CD4-positive, alpha-beta T cell treated with Interleukin-10 for 1 hour (primary cell): ENCODE measurements at places on chromosomes 12 and 14.
A peak's percentile ranks its signal among the peaks of the same experiment; 100 is the strongest.

DNA sequence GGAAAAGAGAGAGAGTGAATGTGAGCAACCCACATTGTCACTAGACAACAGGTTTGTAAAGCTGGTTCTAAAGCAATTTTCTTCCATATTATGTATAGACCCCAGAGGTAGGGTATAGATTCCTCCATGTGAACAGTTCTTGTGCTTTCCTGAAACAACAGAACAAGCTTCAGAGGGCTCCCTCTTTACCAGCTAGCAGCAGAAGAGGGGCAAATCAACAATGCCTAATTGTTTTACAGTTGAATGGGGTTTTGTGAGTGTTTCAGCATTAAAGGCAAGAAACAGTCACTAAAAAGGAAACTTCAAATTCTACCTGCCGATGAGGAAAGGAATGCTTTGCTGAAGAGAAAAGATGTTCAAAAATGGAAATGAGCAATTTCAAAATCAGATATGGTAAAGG, 341.2 kb upstream of the KITLG start:
- no peak for DNase-seq

DNA sequence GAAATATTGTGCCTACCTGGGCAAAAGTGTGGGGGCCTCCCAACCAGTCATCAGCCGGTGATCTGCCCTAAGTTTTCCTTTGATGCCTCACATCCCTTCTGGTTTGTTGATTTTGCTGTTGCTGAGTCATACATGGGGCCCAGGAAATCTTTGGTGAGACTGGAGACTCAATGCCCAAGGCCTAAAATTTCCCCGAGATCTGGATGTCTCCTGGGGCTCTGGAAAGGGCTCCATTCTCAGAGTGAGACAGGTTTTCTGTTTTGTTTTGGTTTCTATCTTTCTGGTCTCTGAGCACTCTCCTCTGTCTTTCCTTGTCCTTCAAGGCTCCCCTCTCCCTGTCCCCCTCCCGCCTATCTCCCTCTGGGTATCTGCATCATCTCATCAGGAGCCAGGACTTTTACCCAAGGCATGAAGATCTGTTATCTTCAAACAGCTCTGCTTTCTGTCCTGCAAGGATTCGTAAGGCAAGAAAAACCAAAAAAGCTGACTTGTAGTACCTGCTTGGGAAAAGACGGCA, 152.8 kb upstream of the MAX start:
- DNase-seq = no peak

GRCh38 chr14:57575482-57575881, 81.8 kb upstream of the CCDC198 start:
- DNase-seq = no peak

- no peak for DNase-seq
Observed at GRCh38 chr14:61766151-61766550, 3.9 kb downstream of the SNAPC1 start.

DNA sequence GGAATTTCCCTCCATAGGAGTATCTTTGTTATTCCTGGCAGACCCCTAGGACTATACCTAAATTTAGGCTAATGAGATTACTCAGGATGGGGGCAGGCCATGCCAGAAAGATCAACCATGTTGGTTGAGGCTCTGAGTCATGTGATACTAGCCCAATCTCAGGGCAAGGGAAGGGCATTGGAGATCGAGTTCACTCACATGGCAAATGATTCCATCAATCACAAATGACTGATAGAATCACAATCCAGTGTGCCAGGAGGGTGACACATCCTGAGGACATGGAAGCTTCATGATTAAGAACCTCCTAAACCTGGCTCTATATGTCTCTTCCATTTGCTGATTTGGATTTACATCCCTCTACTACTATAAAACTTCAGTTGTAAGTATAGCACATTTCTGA, 182.3 kb downstream of the NTF3 start:
- no peak for DNase-seq

DNA sequence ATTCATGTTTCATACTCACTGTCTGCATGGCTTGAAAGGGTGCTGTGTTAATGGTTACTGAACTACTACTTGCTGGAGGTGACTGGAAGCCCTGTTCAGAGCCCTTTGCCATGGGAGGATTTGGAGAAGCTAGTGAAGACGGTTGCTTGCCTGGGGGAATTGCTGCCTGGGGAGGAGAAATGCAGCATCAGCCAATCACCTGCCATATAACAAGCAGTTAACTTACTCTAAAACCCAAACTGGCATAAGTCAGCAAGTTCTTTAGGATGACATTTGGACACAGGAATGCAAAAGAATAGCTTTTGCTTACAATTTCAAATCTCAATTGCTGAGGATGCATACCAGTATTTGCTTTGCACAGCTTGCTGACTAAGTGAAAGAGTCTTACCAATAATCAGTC, 23.4 kb upstream of the IPO8 start:
- no peak for DNase-seq

GRCh38 chr14:89849931-89850330, 104.6 kb downstream of the EFCAB11 start:
- DNase-seq = no peak

DNA sequence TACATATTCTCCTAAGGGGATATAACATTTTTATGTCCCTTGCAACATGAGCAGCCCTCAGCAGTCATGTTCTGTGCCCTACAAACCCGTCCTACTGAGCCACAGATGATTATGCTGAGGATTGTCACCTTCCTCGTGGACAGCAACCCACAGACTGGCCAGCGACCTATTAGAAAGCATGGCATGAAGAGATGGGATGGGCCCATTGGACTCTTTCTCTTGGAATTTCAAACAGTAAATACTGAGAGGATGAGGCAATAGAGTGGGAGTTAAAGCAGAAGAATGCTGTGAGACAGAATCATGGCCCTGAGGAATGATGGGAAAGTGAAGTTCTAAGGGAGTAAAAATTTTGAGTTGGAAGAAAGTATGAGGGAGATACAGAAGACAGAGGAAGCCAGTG, 149.9 kb upstream of the BTG1 start:
- no peak for DNase-seq

- no peak for DNase-seq
Observed at GRCh38 chr12:66637699-66638301, 41.1 kb downstream of the GRIP1 start.

DNA sequence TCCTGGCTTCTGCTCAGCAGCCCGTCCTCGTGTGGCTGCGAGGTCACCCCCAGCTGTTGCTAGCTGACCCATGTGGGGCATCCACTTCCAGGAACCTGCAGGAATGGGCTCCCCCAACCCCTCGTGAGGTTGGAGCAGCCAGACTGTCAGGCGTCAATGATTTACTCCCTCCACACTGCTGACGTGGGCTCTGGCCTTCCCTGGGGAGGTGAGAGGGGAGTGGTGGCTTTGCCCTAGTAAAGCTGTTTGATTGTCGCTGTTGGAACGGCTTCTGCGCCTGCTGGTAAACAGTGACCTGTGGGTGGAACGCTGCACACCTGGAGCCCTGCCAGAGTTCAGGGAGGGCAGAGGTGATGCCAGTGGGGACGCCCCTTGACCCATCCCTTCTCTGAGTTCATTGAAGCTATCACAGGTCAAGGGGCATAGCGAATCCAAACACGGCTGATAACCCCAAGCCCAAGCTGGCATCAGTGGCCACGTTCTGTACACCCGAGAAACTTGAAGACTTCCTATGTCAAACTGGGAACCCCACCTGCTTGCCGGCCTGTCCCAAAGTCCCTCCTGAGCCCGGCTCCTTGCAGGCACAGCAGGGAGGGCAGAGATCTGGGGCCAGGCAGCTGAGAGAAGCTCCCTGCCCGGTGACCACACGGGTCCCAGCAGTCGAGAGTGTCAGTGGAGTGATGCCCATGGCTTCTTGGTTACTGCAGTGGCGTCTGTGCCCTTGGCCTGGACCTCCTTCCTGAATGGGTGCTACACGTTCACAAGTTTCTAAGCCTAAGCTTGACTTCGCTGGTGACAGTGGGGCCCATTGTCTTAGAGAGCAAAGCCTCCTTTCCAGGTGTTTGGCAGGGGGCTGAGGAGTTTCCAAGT, 2.7 kb downstream of the ASPG start:
- DNase-seq = no peak

- no peak for DNase-seq
Observed at GRCh38 chr12:13247596-13247995, 51.1 kb downstream of the EMP1 start.

DNA sequence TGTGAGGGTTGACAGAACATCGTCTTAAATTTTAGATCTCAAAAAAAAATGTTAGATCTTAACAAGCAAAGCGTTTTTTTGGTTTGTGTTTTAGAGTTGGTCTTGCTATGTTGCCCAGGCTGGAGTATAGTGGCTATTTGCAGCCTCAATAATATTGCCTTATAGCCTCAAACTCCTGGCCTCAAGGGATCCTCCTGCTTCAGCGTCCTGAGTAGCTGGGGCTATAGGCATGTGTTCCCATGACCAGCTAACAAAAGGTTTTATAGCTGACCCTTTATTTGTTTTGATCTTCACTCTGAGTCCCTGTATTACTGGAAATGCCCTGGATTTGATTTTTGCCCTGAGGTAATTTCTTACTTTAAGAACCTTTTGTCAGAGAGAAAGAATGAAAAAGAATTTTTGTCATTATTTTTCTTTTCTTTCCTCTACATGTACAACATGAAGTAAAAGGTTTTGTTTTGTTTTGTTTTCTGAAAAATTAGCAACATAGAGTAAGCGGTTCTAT, 5.2 kb downstream of the INHBC start:
- DNase-seq = no peak

- no peak for DNase-seq
Observed at GRCh38 chr14:44612002-44612401, 104.9 kb upstream of the FSCB start.

GRCh38 chr12:53952871-53953734, 1.6 kb upstream of the HOXC12 start:
- DNase-seq = no peak

DNA sequence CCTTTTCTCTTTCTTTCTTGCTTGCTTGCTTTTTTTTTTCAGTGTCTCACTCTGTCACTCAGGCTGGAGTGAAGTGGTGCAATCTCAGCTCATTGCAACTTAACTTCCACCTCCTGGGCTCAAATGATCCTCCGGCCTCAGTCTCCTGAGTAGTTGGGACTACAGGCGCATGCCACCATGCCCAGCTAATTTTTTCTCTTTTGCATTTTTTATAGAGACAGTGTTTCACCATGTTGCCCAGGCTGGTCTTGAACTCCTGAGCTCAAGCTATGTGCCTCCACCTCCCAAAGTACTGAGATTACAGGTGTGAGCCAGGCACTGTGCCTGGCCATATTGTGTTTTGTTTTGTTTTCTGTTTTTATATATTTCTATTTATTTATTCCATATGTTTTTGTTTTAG, 461.0 kb downstream of the ADAMTS20 start:
- DNase-seq = no peak

DNA sequence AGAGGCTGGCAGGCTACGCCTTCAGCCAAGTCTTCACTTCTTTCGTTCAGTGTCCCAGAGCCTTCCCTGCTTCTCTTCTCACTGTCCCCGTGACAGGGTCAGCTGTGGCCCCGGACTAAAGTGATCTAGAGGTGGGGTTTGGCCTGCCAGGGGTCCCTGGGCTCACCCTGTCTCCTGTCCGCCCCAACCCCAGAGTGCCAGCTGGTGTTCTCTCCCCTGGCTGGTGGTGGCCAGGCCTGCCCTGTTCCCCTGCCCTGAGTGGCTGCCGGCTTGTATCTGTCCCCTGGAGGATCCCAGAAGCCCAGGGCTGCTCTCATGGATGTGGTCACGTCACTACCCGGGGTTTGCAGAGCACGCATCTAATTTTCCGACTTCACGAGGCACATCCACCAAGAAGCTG, 297.4 kb downstream of the GLT1D1 start:
- no peak for DNase-seq

GRCh38 chr12:7638064-7638759, 27.5 kb downstream of the APOBEC1 start:
- no peak for DNase-seq

GRCh38 chr12:54428050-54429013, 9.3 kb upstream of the ITGA5 start:
- no peak for DNase-seq

- peak; percentile 33 for DNase-seq
Observed at GRCh38 chr14:24612196-24612595, 2.7 kb upstream of the GZMH start.

- DNase-seq = no peak
Observed at GRCh38 chr12:105076098-105076497, 8.2 kb downstream of the ALDH1L2 start.

DNA sequence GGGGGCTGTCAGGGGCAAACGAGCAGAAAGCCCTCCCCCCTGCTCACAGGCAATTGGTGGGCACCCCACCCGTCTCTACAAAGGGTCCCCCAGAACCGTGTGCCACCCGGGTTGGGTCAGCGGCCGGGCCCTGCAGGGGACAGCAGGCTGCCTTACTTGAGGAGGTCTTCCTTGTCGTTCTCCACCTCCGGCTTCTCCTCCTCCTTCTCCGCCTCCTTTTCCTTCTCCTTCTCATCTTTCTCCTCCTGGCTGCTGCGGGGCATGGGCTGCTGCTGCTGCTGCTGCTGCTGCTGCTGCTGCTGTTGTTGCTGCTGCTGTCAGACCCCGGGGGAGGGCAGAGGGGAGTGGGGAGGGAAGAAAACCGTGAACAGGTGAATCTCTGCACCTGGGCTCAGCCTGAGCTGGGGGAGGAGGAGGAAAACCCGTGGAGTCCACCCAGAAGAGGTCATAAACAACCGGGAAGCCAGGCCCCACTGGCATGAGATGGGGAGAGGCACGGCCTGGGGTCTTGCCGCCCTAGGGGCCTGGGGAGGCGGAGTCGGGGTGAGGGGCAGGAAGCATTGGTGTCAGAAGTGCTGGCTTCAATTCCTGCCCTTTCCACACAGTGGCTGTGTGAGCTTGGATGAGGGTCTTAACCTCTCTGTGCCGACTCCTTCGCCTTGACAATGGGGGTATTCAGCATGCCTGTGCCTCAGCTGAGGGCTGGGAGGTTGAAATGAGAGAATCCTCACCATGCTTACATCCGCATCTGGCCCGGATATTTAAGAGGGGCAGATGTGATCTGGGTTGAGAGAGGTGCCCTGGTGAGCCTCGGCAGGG, 107.6 kb downstream of the RFLNA start:
- DNase-seq = no peak

DNA sequence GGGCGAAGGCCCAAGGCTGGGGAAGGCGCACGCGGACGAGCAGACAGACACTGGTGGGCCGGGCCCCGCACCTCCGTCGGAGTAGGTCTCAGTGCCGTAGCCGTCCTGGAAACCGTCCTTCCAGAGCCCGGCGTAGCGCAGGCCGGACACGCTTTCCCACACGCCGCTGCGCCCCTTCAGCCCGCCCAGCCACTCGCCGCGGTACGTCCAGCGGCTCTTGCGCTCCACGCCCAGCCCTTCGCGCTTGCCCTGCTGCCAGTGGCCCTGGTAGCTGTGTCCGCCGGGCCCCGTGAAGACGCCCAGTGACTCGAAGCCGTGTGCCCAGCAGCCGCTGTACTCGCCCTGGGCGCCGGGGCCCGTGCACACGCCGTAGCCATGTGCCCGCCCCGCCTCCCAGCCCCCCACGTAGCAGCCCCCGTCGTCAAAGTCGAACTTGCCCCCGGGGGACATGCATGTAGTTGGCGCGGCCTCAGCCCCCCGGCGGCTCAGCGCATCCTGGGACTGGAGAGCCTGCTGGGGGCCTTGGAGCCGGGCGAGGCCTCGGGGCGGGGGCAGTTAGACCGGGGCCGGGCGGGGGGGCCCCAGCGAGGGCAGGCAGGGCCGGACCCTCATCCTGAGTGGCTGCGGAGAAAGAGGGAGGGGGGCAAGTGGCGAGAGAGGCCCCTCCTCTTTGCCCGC, 1.4 kb downstream of the JPH4 start:
- no peak for DNase-seq
